A172 (cell line): ENCODE measurements at places on chromosomes 7 and 10.

DNA sequence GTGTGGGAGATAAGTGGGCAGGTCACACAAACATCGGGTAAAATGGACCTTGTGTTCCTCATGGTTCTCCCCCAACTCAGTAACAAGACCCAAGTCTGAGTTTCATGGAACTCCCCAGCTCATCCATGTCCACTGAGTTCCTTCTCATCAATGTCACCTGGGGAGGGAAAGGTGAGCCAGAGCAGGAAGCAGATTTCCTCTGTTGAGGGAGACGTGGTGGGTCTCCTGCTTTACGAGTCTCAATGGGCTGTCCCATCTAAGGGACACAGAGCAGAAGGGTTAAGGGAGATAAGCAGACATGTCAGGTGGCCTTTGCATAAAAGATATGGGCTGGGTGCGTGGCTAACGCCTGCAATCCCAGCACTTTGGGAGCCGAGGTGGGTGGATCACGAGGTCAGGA lies 56.5 kb upstream of the SORCS3 start:
- no peak for DNase-seq

DNA sequence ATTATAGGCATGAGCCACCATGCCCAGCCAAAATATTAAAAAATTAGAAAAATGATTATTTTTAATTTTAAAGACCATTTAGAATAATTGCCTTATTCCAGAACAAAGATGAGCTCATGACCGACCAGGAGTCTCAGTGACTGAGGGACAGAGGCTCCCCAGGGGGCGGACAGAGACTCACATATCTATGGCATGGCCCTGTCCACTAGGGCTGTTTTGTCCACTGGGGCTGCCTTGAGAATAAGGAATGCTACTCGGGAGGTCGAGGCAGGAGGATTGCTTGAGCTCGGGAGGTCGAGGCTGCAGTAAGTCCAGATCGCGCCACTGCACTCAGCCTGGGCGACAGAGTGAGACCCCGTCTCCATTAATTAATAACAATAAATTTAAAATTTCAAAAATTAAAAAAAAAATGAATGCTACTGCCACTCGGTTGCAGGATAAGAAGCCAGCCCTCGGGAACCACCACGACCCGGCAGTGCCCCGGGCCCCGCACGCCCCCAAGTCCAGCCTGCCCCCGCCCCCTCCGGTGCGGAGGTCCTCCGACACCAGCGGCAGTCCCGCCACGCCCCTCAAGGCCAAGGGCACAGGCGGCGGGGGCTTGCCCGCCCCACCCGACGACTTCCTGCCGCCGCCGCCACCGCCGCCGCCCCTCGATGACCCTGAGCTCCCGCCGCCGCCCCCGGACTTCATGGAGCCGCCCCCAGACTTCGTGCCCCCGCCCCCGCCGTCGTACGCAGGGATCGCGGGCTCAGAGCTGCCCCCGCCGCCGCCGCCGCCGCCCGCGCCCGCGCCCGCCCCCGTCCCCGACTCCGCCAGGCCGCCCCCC lies 128.6 kb downstream of the APBB1IP start:
- DNase-seq, result no peak

DNA sequence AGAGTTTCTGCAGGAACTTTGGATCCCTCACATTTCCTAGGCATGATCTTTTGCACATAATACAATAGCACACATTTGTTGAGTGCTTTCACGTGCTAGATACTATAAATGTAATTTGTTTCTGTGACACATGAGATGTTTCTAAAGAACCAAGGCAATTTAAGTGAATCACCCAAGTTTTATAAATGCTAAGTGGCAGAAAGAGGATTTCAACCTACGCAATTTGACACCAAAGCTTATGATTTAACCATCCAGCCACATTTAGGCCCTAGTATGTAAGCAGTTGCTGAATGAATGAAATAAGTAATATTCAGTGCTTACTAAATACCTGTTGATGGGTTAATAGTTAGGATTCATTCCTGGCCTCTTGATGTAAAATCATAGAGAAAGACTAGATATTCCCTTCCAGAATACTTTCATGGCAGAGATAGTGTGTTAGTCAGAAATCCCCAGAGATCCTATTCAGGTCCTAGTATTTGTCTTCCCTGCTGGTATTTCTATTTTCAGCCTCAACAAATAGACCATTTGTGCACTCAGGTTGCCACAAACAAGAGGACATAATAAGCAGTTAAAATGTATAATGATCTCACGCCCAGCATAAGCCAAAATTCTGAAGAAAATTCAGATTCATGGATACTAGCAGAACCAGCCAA lies 572.6 kb downstream of the IPMK start:
- DNase-seq, result peak; percentile 4

GRCh38 chr10:89079961-89080360 lies 89.4 kb downstream of the FAS start:
- DNase-seq, result no peak

- no peak for DNase-seq
Observed at GRCh38 chr7:41378156-41378555, 324.7 kb downstream of the INHBA start.

GRCh38 chr7:26534649-26535482 lies 243.2 kb downstream of the SNX10 start:
- DNase-seq, result peak; percentile 15

GRCh38 chr10:15624401-15625196 lies 95.1 kb downstream of the ITGA8 start:
- no peak for DNase-seq

DNA sequence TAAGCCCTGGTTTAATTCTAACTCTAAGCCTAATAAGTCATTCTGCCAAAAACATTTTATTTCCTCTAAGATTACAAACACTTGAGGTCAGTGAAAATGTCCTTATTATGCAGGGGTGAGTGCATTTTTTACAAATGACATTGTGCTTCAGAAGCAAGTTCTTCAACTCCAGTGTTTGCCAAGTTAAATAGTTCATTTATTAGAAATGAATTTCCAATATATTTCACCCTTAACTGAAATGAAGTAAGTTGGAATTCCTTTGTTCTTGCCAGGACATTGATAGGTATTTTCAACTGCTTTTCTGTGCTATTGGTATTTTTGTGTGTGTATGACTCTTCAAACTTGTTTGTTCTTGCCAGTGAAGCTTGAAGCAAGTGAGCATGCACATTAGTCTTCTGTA lies 89.5 kb upstream of the CCDC6 start:
- no peak for DNase-seq

DNA sequence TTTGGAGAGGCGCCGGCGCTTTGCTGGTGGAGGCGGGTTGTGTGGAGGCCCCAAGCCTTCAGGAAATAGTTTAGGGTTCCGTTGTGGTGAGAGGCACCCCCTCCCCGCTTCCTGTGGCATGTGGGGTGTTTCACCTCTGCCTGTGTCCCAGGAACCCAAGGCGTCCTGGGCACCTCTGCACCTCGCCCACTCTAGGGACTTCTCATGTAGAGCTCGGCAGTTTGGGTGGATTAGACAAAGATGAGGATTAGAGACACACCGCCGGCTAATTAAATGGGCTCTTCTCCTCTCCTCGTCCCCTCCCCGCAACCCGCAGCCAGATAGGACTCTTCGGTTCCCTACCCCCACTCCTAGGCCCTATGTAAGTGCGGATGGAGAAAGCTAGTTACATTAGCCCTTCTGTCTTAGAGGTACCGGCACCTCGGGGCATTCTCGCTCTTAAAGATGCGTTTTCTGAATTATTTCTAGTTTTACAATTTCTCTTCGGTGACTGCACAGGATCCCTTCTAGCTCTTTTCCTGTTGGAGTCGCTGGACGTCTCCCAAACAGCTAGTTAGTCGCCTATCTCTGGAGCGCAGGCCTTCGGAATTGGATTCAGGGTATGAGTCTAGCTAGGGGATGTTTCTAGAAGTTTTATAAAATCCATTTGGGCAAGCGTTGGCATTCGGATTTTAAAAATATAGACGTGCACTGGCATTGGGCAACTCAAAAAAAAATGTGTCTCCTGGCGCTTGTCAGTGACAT lies 7.8 kb downstream of the PTF1A start:
- DNase-seq, result no peak

DNA sequence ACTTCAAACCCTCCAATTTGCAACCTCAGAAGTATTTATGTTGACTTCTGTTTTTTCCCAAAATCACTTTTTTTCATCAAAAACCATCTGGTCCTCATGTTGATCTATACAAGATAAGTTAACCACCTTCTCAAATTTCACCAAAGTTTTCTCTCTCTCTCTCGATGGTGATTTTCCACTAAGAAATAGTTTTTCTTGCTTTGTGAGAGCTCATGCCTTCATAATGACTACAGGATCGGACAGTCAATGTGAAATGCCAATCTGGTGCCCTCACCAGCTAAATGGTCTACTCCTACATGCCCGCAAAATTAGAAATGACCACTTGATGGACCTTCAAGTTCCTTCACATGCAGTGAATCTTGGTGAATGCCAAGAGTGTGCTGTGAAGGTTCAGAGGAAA lies 40.4 kb downstream of the CNNM1 start:
- DNase-seq, result no peak

- peak; percentile 51 for DNase-seq
Observed at GRCh38 chr7:149171892-149172533, 23.3 kb upstream of the ZNF282 start.

GRCh38 chr7:148630078-148630477 lies 39.5 kb downstream of the C7orf33 start:
- no peak for DNase-seq

DNA sequence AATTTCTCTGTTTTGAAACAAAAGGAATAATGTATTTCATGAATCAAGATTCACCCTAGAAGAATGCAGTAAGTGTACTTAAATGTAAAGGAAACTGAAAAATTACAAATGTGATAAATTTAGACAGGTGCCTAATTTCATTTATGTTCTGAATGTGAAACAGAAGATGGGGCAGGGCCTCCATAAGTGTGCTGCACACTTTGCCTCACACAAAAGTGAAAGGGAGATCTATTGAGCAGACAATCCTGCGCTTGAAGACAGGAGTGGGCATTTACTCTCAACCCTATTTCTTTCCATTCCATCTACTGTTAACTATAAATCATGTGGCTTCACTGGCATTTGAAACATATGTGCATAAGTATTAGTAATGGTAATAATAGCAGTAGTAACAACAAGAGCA lies 36.2 kb downstream of the GNG11 start:
- DNase-seq, result no peak

GRCh38 chr10:116849248-116850057 lies at the start of gene ENO4:
Gene ENO4 (plus strand): TSS chr10:116849499. CDS start chr10:116849567, 68 bp downstream.
- DNase-seq, result peak; percentile 72

DNA sequence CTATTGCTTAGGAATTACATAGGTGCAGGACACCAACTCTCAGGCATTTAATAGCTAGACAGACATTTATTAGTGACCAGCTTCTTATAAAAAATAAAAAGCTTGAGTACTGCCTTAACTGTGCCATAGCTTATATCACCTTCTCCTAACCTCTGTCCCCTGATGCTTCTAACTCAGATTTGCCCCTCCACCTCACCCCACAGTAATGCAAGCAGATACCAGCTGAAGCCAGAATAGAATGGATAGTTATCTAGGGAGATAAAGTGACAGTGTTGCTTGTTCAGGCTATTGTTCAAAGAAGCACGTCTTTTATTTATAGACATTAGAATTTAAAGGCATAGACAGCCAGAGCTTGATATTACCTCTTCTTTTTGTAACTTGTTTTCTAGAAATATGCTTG lies 99.6 kb upstream of the GLCCI1 start:
- DNase-seq, result no peak

GRCh38 chr7:91634485-91635177 lies 245.9 kb downstream of the MTERF1 start:
- no peak for DNase-seq

DNA sequence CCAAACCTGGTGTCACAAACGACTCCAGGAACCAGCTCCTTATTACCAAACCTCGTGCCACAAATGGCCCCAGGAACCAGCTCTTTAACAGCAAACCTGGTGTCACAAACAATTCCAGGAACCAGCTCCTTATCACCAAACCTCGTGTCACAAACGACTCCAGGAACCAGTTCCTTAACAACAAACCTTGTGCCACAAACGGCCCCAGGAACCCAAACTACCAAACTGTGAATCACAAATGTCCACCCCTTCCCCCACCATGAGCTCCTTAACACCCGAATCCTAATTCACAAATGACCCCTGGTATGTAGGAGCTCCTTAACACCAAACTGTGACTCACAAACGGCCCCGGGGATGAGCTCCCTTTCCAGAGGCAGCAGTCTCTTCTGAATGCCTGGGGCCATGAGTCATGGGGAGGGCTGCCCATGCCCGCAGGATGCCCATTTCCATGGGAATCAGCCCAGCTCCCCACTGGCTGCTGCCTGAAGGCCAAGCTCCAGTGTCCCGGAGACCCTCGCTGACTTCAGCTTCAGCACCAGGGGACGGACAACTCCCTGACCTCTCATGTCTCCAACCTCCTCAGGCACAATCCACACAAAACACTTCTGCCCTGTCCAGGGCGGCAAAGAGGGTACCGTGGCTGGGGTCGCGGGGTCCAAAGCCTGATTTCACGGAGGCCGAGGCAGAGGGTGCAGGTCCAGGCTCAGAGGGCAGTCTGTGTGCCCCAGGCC lies 213.1 kb downstream of the ELFN1 start:
- DNase-seq, result peak; percentile 98

- DNase-seq, result no peak
Observed at GRCh38 chr10:74548676-74549075, 277.7 kb upstream of the KAT6B start.

- no peak for DNase-seq
Observed at GRCh38 chr10:27889518-27889917, 109.4 kb downstream of the ODAD2 start.
